ENCODE measurements at places on chromosomes 12 and 14.

- DNase-seq: no peak
These were observed 230.2 kb upstream of the TBX3 start for GRCh38 chr12:114913871-114914801.

- DNase-seq: peak; percentile 50
These were observed 4.4 kb downstream of the REM2 start for GRCh38 chr14:22887260-22887989.

- no peak for DNase-seq
These were observed 182.3 kb upstream of the GZMB start for GRCh38 chr14:24816011-24816928.

GRCh38 chr14:73739899-73740617 lies 25.9 kb upstream of the PNMA1 start:
- no peak for DNase-seq

- DNase-seq: no peak
These were observed 18.1 kb downstream of the MEG3 start for GRCh38 chr14:100844082-100844408.
